ENCODE measurements at places on chromosomes 5 and 9. TPM values are rescaled to one million over a fixed set of nuclear protein-coding genes. Genes with fewer than 3 reads are reported as not detected.

The TCF7 gene
- total RNA-seq = 2.9 TPM

The PFN3 gene
- total RNA-seq = not detected

The RHOBTB3 gene
- 349 TPM for total RNA-seq

The LRRC26 gene
- total RNA-seq = not detected

The PCDHGC5 gene
- 5.3 TPM for total RNA-seq

DNA sequence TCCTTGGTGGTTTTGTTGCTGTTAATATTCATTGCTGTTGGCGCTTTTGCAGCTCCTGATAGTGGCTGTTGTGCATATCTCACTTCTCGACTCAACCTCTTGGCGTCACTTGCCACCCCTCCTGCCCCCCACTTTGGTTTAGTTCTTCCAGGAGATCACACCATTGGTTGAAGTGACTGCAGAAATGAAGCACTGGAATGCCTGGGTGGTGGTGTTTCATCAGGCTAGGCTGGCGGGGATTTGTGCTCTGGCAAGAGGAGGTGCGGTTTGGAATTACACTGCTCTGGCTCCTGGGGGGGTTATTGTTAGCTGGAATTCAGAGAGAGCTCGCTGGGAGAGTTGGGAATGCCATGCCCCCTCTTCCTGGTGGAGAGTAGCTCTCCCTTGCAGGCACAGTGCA, 11.5 kb downstream of the PRRC2B start:
- peak; percentile 93 for DNase-seq

- DNase-seq = no peak
These were observed 1.2 kb downstream of the ERCC8 start for GRCh38 chr5:60943624-60944023.

DNA sequence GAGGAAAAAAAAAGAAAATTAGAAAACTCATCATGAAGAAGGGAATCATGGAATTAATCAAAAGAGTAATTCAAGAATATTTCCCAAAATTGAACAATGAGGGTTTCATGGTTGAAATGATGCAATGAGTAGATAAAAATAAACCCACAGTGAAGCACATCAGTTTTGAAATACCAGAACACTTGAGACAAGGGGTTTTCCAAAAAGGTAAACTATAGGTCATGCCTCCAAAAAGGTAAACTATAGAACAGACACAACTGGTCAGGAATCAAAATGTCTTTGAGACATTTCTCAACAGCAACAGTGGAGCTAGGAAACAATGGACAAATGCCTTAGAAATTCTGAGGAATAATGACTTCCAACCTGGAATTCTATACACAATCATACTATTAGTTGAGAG, 60.2 kb upstream of the PCSK5 start:
- DNase-seq = no peak

- no peak for DNase-seq
These were observed 307.9 kb downstream of the SPOCK1 start for GRCh38 chr5:137191179-137191578.

GRCh38 chr5:168530621-168531150, 1.6 kb downstream of the FBLL1 start:
- peak; percentile 93 for DNase-seq

DNA sequence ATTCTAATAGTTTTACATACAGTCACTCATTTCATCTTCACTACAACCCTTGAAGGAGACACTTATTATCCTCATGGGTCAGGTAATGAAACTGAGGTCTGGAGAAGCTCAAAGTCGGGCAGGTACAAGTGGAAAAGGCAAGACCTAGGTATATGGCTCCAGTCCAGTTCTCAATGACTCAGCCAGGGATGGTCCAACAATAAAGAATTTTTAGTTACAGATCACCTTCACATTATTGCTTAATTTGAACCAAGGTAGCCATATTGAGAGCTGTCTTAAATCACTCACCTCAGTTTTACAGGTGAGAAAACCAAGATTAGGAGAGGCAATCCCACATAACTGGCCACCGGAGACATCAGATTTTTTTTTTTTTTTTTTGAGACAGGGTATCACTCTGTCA, 55.4 kb downstream of the PTPN3 start:
- no peak for DNase-seq

DNA sequence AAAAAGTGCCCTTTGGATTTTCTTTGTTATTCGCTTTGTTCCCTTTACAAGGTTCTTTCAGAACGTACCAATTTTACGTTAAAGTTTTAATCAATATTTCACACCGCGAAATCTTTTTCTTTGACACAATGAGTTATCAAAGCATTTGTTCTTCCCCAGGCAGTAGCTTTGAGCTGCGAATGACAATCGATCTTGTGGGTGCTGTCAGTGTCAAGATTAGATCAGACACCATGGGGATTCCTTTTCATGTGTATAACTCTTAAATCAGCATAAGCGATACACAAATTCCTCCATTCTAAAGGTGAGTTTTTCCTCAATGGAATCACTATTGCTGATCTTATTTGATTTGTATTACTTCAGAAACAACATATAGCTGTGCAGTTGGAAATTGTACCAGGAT, 145.5 kb downstream of the ST8SIA4 start:
- DNase-seq = peak; percentile 4

DNA sequence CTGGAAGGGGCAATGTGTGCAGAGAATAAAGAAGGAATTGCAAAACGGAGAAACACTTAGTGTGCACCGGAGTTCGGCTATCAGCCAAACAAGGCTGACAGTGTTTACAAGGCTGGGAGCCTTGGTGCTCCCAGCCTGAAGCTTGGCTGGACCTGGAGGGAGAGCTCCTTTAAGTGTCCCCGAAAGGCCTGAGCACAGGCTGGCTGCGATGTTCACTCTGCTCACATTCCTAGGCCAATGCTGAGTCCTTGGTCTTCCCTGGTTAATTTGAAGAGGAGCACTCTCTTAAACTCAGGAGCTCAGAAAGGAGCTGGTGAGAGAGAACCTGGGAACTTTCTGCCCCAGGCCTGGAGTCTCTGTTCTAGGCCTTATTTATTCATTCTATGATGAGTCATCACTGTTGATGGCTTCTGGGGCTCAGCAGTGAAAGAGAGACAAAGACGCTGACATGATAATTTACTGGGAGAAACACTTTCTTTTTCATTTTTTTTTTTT, 88.6 kb upstream of the MYO10 start:
- peak; percentile 93 for DNase-seq

- no peak for DNase-seq
These were observed 51.1 kb downstream of the GNA14 start for GRCh38 chr9:77597057-77597456.

DNA sequence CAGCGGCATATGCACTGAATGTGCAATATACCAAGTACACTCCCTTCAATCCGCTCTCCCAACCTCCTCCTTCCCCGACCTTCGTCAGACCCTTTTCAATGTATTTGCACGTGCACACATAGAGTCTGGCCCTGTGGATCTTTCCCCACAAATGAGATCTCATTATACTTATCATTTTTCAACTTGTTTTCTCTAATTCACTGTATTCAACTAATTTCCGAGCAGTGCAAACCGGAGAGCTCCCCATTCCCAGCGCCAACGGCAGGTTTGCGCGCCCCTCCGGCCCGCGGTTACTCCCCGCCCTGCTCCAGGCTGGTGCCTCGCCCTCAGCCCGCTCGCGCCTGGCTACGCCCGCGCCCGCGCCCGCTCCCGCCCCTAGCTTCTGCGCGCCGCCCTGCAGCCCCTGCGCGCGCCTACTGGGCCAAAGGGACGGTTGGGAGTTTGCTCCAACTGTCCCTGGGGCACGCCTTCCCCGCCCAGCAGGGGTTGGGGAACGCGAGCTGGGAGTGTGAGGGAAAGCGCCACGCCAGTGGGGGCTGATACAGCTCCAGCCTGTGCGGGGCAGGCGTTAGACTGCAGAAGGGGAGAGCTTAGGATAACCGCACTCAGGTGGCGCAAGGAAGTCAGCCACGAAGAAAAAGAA, 3.3 kb upstream of the CDC20B start:
- peak; percentile 69 for DNase-seq

DNA sequence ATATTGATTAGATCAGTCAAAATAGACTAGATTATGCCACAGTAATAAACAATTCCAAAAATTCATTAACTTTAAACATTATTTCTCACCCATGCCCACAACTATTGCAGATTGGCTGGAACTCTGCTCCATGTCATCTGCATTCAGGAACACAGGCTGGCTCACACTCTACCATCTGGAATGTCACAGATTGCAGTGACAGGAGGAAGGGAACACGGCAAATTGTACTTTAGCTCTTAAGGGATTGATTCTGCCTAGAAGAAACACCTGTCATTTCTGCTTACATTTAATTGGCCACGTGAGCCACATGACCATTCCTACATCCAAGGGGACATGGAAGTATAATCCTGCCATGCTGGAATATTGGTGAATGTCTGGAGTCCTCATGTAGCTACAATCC, 54.4 kb downstream of the ATPSCKMT start:
- DNase-seq = no peak

- DNase-seq = peak; percentile 96
These were observed at the start of gene LYRM7 for GRCh38 chr5:131170540-131171275. Gene LYRM7 (plus strand): TSS chr5:131170944. CDS start chr5:131171021, 77 bp downstream.

- no peak for DNase-seq
These were observed 2046.8 kb upstream of the CDH9 start for GRCh38 chr5:29085142-29085541.

DNA sequence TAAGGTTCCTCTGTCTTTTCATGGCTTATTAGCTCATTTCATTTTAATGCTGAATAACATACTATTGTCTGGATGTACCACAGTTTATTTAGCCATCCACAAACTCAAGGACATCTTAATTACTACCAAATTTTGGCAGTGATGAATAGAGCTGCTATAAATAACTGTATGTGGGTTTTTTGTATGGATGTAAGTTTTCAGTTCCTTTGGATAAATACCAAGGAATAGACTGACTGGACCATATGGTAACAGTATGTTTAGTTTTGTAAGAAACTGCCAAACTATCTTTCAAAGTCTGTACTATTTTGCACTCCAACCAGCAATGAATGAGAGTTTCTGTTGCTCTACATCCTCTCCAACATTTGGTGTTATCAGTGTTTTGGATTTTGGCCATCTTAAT, 38.7 kb downstream of the SCAMP1 start:
- peak; percentile 32 for DNase-seq

DNA sequence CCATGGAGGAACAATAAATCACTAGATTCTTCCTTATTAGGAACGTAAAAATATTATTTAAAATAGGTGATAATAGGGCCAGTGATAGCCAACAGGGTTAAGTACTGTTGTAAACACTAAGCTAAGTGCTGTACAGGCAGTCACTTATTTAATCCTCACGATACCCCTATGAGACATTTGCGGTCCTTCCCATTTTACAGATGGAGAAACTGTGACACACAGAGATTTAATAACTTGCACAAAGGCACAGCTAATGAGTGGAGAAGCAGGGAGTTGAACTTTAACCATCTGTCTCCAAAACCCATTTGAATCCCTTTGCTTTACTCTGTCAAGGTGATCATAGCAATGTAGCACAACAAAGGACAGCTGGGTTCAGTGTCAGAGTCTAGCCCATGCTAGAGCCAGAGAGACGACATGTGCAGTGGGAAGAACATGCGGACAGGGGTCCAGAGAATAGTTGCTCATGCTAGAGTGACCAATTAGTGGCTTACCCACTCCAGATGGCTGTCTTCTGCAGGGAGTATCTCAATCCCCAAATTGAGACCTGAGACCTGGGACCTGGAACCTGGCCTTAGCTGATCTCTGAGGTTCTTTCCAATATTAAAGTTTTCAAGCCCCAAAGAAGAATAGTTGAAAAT, 28.9 kb downstream of the STXBP1 start:
- no peak for DNase-seq

DNA sequence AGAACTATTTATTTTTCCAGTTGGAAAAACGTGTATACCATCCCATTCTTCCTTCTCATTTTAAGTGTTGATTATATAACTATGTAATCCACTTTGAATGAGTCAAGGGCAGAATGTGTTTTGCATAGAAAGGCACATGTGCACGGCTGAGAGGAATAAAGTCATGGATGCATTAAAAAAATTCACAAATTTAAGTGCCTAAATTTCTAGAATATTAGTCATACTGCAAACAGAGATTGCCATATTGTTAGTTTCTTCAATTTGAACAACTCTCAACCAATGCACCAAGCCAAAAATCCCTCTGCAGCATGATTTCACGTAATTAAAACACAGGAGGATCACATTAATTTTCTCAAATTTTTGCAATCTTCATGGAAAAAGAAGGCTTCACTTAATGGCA, 166.3 kb downstream of the MPDZ start:
- no peak for DNase-seq

- peak; percentile 85 for DNase-seq
These were observed 56.1 kb upstream of the PHYKPL start for GRCh38 chr5:178288401-178289368.

- DNase-seq = no peak
These were observed 92.4 kb upstream of the IFNK start for GRCh38 chr9:27431543-27432147.

DNA sequence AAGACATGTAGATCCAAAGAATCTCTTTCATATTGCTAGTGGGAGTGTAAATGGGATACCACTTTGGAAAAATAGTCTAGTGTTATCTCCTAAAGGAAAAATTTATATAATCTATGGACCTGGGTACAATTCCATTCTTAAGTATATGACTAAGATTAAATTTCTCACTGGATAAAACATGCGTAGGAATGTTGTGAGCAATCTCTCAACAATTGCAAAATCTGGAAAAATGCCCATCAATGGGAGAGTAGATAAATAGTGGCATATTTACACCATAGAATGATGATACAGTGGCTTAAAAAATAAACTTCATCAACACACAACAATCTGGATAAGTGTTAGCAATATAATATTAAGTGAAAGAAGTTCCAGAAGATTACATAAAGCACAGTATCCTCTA, 469.5 kb downstream of the MAN2A1 start:
- DNase-seq = no peak

GRCh38 chr5:79133657-79134451, 22.2 kb downstream of the BHMT start:
- peak; percentile 81 for DNase-seq

All from osteoblast (primary cell).